ENCODE measurements at places on chromosomes 16 and 17. TPM values are rescaled to one million over a fixed set of nuclear protein-coding genes. Genes with fewer than 3 reads are reported as not detected.

Gene OSGIN1
- total RNA-seq = 4.3 TPM

Gene CD300LF
- not detected for total RNA-seq

DNA sequence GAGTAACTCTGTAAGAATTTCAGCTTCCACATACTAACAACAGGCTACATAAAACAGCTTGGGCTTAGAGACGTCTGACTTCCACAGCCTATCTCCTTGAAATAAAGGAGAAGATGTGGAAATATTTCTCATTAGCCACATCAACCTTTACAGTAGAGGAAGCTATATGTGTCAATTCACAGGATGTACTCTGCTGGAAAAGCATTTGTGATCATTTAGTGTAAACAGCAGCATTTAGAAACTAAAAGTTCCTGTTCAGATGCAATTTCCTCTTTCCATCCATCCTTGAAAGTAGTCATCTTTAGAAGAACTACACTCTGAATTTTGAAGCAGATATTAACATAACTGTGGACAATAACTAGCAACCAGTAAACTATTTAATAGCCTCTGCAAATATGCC is 46.2 kb downstream of the XPO6 start:
- no peak for DNase-seq

GRCh38 chr16:381012-381788 is 578 bp downstream of the PGAP6 start:
- no peak for DNase-seq

DNA sequence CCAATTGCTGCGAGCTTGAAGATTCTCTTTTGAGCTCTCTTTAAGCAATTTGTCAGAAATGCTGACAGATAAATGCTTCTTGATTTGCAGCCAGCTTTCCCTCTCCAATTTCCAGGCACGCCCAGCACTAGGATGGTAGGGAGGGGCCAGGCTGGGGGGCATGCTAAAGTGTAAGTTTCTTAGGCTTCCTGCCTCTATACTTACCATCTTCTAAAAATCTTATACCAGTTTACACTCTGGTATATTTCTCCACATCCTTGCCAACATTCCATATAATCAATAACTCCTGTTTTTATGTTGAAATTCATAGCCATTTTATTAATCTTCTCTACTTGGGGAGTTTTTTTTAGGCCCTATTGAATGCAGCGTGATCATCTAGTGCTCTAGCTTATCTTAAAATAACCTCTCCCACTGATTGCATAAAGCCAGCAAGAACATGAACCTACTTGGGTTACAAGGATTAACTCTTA is 17.5 kb downstream of the ACSF2 start:
- DNase-seq = no peak

GRCh38 chr16:19883966-19884485 is 622 bp downstream of the GPRC5B start:
- peak; percentile 73 for DNase-seq

DNA sequence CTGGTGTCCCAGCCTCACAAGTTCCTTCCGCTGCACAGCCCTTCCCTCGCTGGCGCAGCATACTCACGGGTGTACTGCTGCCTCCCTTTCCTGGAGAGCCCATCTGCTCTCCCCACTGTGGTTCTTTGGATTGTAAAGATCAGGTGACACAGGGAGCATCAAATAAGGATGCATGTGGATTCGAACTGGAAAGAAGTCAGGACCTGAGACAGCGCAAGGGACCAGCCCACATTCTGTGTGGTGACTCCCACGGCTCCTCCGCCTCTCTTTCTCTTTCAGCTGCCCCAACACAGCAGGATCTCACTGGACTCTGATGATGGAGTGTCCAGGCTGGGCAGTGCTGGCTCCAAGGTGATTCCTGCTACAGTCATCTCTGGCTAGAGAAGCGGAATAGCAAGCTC is 8.1 kb downstream of the LDAF1 start:
- DNase-seq = no peak

Measured in sigmoid colon (tissue), 7 donors.